ENCODE measurements at places on chromosomes 13 and 19. TPM values are rescaled to one million over a fixed set of nuclear protein-coding genes. Genes with fewer than 3 reads are reported as not detected.

POSTN gene
- not detected for total RNA-seq

OR7A5 gene
- not detected for total RNA-seq

SLC7A10 gene
- not detected for total RNA-seq

FGF22 gene
- 1.8 TPM for total RNA-seq

EPS8L1 gene
- 1.6 TPM for total RNA-seq

IRS2 gene
- 20.9 TPM for total RNA-seq

Data from CD4-positive, alpha-beta memory T cell (primary cell).